ENCODE measurements at places on chromosomes 3 and 15.

DNA sequence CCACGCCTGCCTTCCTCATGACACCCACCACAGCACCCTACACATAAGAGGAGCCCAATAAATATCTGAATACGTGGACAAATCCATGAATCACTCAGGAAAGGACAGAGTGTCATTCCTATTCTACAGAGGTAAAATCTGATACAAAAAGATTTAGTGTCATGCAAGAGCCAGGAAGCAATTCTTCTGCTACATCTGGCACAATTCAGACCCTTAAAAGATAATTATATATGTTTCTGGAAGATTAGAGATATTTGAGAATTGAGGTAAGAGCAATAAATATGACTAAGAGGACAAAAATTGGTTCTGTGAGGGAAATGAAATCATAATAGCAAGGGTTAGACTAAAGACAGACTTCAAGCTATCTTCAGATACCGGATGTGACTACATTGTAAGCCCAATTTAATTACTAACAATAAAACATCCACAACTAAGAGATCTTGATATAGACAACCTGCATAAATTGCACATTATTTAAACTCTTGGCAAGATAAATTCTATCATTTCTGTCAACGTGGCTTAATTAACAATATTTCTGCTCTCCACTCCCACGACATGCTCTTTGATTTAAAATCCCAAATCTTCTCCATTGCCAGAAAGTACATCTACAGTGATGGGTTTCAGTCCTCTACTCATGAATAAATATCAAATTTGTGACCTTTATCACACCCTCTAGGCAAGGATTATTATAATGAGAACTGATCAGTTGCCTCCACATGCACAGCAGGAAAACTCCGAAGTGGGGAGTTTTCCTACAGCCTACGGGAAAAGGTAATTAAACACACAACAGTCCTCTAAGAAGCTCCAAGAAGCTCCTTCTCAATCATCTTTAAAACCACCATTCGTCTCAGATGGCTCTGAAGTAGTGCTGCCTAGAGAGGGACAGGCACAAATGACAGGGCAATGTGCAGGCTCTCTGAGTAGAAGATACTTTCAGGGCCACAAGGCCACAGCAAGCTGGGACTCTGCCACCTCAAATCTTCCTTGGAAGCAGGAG, 32.6 kb downstream of the MB21D2 start:
- no peak for DNase-seq

GRCh38 chr15:98442379-98442833, 205.9 kb upstream of the IGF1R start:
- peak; percentile 52 for DNase-seq

DNA sequence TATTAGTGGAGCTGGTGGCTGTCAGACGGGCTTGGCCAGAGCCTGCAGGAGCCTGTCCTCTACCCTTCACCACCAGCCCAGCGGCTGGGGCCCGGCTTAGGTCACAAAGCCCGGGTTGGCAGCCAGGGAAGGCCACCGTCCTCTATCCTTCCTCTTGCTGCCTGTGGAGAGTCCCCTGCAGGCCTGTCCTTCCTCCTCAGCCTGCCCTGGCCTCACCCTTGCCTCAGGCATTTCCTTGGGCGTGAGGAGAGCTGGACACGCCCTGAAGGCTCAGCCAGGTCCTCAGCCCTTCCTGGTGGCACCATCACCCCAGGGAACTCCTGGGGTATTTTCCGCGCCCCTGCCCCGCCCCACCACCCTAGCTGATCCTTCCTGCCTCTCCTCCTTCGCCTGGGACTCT, 7.7 kb downstream of the CHAC1 start:
- DNase-seq = no peak

DNA sequence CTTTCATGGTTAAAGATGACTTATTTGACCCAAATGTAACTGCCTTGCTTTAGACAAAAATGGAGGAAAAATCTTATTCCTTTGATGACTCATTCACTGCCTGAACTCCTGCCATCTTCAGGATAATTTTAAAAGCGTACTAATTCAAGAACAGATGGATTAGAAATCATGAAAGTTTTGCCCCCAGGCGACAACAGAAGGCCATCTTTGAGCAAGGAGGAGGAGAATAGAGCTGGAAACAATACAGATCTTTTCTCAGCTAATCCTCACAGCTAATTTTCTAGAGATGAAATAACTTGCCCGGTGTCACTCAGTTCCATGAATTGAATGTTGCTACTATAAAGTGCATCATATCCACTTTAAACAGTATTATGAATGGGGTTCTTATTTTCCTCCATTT, 324.7 kb upstream of the RARB start:
- DNase-seq = peak; percentile 73

DNA sequence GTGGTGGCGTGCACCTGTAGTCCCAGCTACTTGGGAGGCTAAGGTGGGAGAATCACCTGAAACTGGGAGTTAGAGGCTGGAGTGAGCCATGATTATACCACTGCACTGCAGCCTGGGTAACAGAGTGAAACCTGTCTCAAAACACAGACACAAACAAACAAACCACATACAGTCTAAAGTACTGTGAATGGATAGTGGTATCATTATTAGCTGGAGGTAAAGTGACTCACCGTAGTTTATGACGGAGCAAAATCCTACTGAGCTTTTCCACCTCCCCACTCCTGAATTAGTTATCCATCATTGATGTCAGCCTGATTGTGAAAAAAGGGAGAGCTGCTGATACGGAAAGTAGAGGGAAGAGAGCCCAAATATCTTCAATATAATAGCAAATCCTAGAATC, 3.2 kb upstream of the CNOT10 start:
- no peak for DNase-seq

GRCh38 chr3:136954980-136955780, 2.6 kb upstream of the IL20RB start:
- DNase-seq = no peak

GRCh38 chr3:126445506-126445905, 30.2 kb downstream of the ZXDC start:
- no peak for DNase-seq

All from NCI-H69 (cell line).